ENCODE measurements at places on chromosomes 2 and 18.

GRCh38 chr2:137507237-137507636 lies 457.0 kb upstream of the HNMT start:
- DNase-seq: no peak

DNA sequence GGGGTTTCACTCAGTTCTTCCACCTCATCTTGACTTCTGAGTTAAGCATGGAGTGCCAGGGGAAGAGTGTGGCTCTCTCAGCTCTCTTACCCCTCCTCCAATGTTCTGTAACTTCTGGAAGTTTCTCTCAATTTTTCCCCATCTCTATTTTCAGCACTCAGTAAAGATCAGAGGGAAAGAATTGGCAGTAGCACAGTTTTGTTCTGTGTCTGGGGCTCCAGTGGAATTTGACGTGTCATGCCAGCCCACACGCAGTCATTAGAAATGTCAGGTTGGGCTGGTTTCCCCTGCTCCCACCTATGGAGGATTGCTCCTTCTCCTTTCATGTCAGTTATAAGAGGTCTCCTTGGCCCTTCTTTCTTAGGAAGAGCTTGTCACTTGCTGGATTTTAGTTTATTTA lies 104.6 kb upstream of the COL3A1 start:
- peak; percentile 32 for DNase-seq

DNA sequence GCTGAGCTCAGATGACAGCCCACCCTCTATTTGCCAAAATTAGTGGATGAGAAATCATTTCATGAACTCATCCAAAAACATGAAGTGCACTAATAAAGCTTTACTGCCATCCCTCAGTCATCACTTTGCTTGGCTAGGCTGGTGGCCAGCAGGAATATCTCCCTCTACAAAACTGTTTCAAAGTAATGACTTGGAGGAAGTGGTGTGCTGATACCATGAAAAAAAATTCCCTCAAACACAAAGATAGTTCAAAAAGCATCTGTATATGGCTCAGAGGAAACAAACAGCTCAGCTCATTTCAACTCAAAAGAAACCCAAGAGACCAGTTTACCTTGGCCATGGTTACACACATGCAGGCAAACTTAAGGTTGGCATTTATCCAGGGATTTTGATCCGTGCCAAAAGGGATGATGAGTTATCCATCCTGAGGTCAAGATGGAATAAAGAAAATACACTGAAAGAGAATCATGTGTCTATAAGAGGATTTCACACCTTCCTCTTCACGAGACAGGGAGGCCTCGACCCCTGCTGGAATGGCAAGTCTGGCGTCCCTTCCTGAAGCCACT lies 18.4 kb upstream of the WIPF1 start:
- peak; percentile 90 for DNase-seq

GRCh38 chr2:112084689-112085374 lies 29.8 kb downstream of the TMEM87B start:
- DNase-seq: no peak

DNA sequence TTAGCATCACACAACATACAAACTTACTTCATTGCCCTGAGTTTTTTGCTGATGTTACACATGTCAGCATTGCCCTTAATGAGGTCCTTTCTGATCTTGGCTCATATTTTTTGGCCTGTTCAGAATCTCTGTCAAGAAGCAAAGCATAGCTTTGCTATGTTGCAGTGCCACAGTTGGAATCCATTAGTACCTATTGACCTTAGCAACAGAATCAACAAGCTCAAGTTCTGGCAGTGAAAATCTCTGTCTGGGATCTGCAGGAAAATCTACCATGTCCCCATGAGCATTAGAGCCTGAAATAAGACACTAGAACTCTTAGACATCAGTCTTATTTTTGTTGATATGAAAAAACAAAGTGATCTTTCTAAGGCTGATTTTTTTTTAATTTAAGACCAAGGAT lies 105.6 kb upstream of the FHL2 start:
- DNase-seq: no peak

GRCh38 chr2:85712849-85713612 lies 18.9 kb downstream of the GNLY start:
- DNase-seq: peak; percentile 37

GRCh38 chr2:43005245-43005974 lies 213.0 kb upstream of the HAAO start:
- no peak for DNase-seq

DNA sequence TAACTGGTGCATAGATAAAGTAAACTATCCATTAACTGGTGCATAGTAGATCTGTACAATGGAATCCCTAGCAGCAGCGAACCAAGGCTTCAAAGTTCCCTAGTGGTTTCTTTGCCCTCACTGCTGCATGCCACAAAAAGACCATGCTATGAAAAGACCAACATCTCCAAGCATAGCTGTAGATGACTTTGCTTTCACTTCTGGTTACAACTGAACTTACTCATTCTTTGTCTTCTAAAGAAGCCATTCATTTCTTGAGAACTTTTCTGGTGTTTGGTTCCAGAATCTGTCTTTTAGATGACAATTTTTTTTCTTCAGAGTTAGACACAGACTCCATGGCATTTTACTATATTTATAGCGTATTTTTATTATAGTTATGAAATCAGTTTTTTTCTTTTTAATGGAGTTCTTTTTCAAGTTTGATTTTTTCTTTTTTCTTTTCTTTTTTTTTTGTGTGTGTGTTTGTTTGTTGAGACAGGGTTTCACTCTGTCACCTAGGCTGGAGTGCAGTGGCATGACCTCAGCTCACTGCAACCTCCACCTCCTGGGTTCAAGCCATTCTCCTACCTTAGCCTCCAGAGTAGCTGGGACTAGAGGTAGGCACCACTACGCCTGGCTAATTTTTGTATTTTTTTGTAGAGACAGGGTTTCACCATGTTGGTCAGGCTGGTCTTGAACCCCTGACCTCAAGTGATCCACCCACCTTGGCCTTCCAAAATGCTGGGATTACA lies 63.6 kb downstream of the SLC35F5 start:
- no peak for DNase-seq

- peak; percentile 76 for DNase-seq
Observed at GRCh38 chr2:118003396-118003824, 10.5 kb downstream of the CCDC93 start.

DNA sequence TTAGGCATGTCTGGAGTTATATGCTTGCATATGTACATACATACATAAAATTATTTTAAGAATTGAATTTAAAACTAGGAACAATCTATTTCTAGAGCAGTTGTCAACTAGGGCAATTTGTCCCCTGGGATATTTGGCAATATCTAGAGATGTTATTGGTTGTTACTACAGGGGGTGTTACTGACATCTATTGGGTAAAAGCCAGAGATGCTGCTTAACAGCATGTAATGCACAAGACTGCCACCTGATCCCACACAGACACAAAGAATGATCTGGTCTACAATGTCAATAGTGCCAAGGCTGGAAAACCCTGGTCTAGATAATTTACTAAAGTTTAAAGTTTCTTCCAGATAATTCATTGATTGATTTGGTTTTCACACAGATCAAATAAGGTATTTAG lies 185.3 kb downstream of the NYAP2 start:
- DNase-seq: no peak

DNA sequence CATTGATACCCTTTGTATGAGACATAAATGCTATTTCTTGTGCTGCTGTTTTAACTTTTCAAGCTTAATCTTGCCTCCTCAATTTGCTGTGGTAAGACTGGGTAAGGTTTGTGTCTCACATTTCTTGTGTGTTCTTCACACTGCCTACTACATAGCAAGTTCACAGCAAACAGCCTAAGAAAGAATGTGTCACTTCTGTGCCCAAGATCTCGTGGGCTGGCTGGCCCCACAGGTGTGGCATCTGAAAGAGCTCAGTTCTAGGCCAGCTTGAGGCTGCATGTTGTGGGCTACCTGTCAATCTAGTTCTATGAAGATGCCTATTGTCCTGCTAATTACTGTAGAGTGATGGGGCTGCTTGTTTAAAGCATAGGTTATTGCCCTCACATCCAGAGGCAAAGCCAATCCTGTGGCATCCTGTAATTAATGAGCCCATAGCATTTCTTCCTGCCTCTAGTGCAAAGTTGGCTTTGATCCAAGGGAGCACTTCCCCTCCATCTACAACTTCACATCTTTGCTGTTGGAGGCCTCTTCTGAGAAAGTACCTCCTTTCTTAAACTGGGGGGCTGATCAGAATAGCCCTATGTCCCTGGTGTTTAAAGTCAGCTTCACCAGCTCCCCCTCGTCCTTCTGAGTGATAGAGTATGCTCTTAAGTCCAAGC lies 40.9 kb upstream of the ASPRV1 start:
- no peak for DNase-seq

DNA sequence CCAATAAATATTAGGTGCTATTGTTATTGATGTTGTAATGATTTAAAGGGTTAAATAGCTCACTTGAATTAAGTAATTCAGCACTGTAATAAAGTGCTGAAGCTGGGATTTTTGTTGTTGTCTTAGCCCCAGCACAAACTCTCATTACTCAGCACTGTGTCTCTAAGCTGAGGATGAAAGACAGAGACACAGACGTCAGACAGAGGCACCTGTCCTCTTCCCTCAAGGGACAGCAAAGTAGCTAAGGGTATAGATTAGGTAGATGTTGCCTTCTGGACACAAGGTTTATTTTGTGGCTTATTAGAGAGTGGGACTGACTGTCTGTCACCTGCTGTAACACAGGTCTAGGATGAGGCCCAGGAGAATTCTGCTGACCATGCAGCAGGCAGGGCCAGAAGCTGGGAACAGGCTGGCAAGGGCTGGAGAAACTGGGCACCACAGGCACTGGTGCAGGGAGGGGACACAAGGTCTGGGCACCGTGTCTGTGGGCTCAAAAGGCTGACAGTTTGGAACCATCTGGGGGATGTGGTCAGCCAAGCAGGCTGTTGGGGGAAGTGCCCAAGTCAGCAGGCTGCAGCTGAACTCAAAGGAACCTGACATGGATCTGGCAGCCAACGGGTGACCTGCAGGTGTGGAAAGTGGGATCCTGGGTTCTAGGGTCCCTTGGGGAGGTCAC lies 20.0 kb upstream of the PTPN4 start:
- DNase-seq: no peak

DNA sequence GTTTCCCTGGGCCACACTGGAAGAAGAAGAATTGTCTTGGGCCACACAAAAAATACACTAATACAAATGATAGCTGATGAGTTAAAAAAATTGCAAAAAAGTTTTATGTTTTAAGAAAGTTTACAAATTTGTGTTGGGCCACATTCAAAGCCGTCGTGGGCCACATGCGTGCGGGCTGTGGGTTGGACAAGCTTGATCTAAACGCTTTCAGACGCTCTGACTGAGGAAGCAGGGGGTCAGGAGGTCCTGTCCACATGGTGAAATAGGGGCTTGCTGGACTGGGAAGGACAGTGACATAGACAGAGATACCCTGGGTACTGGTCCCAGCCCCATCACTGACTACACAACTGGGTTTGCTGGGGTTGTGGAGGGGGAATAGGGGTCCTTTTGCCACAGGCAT lies 86.4 kb downstream of the LOXHD1 start:
- no peak for DNase-seq

- no peak for DNase-seq
Observed at GRCh38 chr18:8620845-8621244, 11.6 kb downstream of the RAB12 start.
